ENCODE measurements at places on chromosomes 16 and 17. TPM values are rescaled to one million over a fixed set of nuclear protein-coding genes. Genes with fewer than 3 reads are reported as not detected.

DNA sequence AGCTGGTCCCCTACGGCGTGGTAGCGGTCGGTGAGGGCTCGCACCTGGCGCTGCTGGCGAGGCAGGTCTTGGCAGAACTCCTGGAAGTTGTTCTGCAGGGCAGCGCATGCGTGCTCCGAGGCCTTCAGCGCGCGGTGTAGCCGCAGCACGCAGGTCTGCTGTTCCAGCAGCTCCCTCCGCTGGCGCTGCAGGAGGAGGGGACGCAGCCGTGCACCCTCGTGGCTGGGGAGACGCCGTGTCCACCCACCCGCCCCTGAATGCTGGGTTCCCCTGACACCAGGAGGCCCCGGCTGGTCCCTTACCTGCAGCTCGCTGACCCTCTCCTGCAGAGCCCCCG, 12.2 kb downstream of the EVPL start:
- DNase-seq: no peak

DNA sequence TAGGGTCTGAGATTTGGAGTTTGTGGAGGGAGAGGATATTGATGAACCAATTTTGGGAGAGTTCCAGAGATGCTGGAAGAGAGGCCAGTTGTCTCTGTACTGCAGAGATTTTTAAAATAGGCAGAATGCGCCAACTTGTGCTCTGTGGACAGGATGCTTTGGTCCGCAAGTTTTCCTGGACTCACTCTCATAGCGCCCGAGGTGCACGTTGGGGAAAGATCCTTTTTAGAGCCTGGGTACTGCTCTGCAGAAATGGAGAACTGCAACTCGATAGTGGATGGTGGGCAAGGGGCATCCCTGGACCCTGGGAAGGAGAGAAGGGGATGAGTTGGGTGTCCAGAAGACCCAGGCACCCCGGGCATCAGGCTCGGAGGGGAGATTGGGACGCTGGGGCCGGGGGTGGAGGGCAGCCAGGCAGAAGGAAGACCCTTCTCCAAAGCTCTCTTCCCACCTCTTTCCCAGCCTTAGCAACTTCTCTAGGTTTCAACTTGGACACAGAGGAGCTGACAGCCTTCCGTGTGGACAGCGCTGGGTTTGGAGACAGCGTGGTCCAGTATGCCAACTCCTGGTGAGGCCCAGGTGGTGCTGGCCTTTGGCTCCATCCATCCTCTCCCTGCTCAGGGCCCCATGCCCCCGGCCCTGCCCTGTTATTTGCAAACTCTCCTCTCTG, 590 bp downstream of the ITGAX start:
- DNase-seq: no peak

DNA sequence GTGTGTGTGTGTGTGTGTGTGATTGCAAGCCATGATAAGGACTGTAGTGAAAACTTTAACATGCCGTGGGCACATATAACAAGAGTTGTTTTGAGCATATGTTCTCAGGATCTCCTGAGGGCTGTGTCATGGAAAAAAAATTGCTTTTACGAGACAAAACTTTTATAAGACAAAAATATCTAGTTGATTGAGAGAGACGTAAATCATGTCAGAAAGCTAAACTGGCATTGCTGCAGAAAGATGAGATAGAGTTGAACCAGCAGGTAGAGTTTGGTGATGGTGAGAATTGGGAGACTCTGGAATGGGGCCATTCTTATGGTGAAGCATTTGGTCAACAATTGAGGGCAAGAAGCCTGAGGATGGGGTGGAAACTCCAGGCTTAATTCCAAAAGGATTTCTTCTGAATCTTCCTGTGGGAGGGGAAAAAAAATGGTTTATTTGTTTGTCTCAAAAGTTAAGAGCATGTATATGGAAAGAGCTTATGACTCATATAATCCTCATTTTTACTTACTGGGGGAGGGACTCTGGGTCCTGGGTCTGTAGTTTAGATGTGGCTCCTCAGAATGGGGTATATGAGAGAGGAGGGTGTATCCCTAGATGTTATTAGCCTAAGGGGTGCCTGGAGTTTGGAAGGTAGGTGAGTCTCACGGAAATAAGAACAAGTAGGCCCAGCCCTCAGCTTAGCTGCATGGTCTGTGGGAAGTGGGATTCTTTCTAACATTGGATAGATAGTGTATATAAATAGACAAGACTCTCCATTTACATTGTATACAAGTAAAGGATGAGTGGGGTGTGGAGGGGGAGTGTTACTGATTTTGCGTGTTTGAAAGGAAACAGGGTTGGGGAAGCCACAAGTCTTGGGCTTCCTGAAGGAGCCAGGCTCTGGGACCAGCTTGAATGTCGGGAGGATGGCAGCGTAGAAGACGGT, 7.1 kb downstream of the MINK1 start:
- no peak for DNase-seq

- DNase-seq: no peak
Observed at GRCh38 chr17:17104494-17104893, 62.2 kb downstream of the MPRIP start.

- DNase-seq: no peak
Observed at GRCh38 chr17:33525186-33525585, 232.1 kb upstream of the ASIC2 start.

GRCh38 chr17:78805301-78805700, 23.2 kb upstream of the CYTH1 start:
- no peak for DNase-seq

DNA sequence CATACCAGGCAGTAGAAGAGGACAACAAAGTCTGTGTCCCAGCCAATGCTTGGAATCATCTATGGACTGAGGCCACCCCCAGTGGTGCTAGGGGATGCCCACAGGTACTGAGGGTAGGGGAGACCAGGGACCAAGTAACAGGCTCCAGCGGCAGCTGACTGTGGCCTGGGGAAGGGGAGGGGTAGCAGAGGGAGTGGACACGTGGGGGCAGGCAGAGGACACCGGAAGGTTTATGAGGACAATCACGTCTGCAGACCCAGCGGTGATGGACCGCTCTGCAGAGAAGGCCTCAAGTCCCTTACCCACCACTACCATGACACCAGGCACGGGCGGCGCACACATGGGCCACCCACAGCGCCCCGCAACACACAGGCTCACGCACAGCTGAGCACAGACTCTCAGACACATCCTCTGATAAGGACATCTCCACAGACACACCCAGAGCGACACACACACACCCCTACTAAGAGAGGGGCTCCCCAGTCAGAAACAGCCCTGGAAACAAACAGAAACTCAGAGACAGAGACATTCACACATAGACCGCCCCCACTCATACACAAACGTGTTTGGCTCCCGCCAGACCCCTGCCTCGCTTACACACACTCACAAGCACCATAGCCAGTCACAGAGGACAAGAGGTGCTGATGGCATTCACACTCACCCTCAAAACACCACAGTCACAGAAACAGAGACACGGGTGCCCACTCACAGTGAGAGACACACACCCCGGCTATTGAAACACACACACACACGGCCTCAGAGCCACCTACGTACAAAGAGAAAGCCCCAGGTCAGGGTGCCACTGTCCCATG, 35.8 kb downstream of the SRCIN1 start:
- no peak for DNase-seq

- no peak for DNase-seq
Observed at GRCh38 chr17:45883063-45883462, 11.3 kb upstream of the MAPT start.

DNA sequence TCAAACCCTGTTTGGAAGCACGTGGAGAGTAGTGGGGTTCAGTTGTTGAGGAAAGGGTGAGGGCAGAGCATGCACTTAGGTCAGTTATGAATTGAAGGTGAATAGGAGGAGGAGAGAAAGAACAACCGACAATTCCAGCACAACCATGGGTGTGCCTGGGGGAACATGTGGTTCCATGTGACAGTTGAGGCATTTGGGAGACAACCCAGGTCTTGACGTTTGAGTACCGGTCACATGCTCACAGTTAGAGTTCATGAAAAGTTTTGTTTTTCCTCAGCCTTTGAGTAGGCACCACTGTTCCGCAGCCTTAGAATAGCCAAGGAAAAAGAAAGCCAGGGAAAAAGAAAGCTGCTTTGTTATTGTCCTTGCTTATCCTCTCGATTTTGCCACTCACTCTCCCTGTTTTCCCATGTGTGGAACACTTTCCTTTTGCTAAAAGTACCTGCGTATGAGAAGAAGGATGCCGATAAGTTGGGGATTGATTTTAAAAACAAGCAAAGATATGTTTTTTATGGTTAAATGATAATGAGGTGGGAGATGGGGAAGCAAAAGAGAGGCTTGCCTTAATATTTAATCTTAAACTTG, 25.6 kb upstream of the ABCC11 start:
- DNase-seq: no peak

GRCh38 chr17:80511222-80512180, 33.1 kb upstream of the RPTOR start:
- no peak for DNase-seq

DNA sequence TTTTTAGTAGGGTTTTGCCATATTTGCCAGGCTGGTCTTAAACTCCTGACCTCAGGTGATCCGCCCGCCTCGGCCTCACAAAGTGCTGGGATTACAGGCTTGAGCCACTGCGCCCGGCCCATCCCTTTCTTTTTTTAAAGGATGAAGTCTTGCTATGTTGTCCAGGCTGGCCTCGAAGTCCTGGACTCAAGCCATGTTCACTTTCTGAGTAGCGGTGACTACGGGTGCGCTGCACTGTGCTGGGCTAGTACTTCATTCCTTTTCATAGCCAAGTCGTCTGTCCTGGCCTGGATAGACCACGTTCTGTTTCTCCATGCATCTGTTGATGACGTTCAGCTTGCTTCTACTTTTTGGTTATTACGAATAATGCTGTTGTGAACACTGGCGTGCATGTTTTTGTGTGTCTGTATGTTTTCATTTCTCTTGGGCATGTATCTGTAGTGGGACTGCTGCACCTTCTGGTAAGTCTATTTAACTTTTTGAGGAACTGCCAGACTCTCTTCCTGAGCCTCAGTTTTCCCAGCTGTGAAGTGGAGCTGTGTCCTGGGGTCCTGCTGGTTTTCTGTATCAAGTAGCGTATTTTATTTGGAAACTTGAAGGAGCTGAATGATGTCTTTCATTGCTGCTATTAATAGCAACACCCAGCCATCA, 40.0 kb upstream of the GSE1 start:
- DNase-seq: no peak

DNA sequence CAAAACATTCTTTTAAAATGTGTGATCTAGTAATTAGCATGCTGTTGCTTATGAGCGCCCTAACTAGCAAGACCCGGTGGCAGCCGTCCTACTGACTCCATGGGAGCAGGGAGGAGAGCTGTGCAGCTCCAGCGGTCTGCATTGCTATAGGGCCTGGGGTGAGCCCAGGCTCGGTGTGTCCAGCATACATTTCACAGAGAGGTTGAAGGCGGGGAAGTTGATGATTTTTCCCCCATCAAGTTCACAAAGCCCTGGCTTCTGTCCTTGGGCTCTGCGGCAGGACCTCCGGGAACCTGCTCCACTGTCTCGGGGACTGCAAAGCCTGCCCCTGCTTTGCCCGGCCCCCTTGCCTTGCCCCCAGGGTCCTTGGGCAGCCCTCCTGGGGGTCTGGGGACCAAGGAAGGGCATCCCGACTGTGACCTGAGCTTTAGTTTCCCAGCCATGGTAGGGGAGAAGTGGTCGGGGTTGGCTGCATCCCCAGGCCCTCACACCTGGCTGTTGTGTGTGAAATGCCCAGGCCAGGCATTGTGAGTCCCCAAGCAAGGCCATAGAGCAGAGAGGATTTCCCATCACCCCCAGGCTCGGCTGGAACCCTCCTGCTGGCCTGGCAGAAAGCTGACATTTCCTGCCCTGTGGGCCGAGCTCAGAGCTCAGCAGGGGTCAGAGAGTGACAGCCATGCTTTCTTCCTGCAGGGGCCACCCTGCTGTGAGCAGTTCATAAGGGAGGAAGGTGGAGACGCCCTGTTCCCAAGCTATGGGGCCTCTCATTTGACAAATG, 24.8 kb downstream of the KCNJ12 start:
- no peak for DNase-seq

DNA sequence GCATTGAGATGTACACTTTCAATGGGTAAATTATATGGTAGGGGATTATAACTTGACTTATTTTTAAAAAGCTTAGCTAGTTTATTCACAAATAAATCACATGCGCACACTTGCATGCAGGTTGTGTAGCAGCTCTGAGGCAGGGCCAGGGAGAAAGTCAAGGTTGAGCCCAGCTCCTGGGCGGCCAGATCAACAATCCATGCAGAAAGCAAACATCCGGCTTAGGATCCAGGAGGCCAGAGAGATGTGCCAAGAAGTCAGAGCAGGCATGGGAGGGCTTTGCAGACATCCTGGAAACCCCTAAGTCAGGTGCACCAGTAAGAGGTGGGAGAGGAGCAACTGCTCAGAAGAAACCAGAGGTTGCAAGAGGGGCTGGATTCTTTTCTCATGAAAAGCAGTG, 186.5 kb downstream of the AXIN2 start:
- DNase-seq: no peak

GRCh38 chr17:1907909-1908698, 78.3 kb downstream of the RPA1 start:
- DNase-seq: peak; percentile 25

DNA sequence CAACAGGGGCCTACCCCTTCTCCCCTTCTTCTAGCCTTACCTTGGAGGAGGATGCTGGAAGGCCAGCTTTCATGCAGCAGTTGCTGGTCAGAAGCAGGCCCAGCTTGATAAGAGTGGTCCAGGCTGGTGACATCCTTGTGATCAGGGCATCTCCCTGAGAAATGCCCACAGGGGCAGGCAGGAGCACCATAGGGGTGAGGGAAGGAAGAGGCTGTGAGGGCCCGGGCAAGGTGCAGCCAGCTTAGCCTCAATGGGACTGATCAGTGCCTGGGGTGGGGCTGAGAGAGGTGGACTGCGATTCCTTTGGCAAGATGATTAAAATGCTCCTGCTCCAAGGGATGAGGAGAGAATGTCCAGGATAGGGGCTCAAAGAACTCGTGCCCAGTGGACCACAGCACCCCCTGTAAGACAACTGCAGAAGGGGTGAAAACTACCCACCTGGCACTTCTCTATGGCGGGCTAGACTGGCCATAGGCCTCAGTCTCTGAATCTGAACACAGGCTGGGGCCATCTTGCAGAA, 9.5 kb upstream of the GALK1 start:
- DNase-seq: no peak

DNA sequence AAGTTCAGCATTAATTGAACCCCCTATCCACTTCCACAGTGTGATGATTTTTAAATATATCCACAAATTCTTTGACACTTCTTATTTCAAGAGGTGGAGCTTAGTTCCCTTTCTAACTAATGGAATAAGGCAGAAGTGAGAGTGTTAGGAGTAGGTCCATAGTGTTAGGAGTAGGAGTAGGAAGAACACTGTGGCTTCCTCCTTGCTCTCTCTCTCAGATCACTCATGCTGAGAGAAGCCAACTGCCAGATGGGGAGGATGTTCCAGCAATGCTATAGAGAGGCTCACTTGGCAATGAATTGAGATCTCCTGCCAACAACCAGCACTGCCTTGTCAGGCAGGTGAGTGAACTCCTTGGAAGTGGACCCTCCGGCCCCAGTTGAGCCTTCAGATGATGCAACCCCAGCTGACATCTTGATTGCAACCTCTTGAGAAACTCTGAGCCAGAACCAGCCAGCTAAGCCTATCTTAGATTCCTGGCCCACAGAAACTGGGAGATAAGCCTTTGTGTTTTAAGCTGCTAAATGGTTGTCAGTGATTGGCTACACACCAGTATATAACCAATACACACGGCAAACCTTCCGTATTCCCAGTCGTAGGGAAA, 44.3 kb downstream of the SPECC1 start:
- DNase-seq: no peak

Gene PLCG2
- total RNA-seq: 3.1 TPM

Gene OR1F1
- total RNA-seq: 0.32 TPM

Gene DNAH9
- total RNA-seq: not detected

Gene ALDOA
- total RNA-seq: 1,795 TPM

Gene SBK1
- total RNA-seq: 4.0 TPM

Gene DPEP3
- total RNA-seq: not detected

Gene PARD6A
- 1.2 TPM for total RNA-seq

Gene SOX15
- 4.0 TPM for total RNA-seq

Gene RSKR
- total RNA-seq: 10.4 TPM

Gene CACNG1
- total RNA-seq: not detected

Gene SMPD3
- total RNA-seq: 0.34 TPM

Gene MFSD6L
- total RNA-seq: 0.12 TPM
